ENCODE measurements at places on chromosomes 7 and 10.

DNA sequence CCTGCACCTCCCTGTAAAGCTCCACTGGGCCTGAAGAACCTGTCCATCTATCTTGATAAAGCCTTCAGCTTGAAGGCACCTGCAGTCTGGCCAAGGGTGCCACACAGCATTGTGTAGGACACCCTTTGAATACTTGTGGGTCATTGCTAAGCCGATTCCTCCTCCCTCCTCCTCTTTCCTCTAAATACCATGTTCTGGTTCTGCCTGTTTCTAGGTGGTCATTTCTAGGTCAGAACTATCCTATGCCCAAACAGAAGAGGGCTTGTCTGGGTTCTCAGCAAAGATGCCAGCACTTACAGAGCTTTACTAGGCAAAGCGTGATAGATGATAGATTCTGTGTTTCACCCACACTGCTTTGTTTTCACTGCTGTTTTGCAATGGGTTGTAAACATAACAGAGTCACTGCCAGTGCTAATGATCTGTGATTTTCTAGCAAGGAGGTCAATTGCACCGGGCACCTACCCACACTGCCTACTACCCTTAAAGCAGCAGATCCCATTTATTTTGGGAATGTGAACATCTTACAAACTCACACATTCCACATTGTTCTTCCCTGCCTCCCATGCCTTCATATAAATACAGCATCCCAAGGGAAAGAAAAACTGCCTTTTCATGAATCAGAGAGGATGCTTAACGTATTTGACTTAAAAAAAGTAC lies 279.1 kb upstream of the PITRM1 start:
- no peak for DNase-seq

DNA sequence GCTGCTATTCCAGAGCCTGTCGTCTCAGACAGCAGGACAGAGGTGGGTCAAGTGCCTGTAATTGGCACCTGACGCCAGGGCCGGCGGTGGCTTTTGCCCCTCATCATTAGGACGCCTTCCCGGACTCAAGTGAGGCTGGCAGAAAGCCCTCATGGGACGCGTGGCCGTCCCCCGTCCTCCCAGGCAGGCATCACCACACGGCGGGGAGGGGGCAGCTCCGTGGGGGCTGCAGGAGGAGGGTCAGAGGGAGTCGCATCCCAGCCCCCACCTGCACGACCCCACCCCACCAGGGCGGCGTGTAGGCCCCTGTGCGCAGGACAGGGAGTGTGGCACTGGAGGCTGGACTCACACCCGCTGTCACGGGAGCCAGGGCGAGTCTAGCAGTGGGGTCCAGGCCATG lies 16.3 kb downstream of the CFAP46 start:
- no peak for DNase-seq

- DNase-seq: no peak
Observed at GRCh38 chr7:151141311-151141854, 26.1 kb downstream of the GBX1 start.

DNA sequence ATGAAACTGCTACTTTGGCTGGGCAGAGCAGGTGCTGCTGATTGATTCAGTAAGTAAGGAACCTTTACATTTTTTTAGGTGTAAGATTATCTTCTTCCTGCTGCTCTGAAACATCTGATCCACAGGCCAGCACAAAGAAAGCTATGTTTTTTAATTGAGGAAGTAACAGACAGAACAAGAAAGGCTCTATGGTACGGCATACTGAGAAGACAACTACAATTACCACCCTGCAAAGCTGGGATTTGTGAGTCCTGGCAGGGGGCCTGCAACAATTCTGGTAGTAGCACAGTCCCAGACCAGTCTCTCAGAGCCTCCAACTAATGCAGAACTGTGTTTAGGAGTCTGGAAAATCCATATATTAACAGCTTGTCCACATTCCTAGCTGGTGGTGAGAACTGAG lies 103.0 kb upstream of the LRRTM3 start:
- no peak for DNase-seq

Measured in CD4-positive, alpha-beta T cell treated with Interleukin-10 for 1 hour (primary cell).